ENCODE measurements at places on chromosomes 2 and 18. TPM values are rescaled to one million over a fixed set of nuclear protein-coding genes. Genes with fewer than 3 reads are reported as not detected.
A peak's percentile ranks its signal among the peaks of the same experiment; 100 is the strongest.

The HES6 gene
- polyA plus RNA-seq: 3.9 TPM

DNA sequence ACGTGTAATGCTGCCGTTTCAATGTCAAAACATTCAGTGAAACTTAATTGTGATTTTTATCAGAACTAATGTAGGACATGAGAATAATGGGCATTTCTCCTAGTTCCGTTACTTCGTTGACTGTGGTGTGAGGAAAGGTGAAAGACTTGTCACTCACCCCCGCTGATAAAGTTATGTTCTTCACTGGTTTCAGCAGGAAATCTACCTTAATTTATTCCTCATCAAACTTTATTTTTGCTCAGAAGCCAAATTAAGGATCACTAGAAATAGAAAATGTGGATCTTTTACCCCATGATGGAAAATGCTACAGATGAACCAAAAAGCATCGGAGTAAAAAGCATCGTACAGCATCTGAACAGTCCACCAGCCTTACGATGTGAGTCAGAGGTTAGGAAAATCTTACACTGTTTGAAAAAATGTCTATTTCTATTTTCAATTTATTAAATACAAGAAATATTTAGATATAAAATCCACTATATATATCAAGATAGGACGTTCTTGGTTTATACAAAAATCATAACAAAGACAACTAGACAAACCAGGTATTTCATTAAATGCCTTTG lies 1.0 kb upstream of the ROCK1 start:
- DNase-seq: no peak
- H3K27me3 ChIP-seq: peaks cover 1% of the 10 kb centered on the region
- no peaks in the 10 kb centered on the region for H3K36me3 ChIP-seq
- peak overlapping the region; percentile 93 for H3K27ac ChIP-seq

The NMUR1 gene
- polyA plus RNA-seq: 0.27 TPM

DNA sequence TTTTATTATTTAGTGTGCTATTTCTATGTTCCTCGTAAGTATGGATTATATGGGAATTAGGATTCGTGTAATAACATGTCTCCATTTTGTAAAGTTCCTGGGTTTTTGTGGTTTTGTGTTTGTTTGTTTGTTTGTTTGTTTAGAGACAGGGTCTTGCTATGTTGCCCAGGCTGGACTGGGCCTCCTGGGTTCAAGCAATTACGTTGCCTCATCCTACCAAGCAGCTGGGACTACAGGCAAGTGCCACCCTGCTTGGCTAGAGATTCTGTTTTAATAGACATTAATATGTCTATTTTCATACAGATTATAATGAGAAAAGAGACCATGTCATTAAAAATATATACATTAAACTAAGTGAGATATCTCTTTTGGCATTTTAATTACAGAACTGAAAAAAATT lies 35.2 kb upstream of the OTX1 start:
- no peak for DNase-seq
- no peak overlapping the region for H3K4me3 ChIP-seq
- H3K27me3 ChIP-seq: no peaks in the 10 kb centered on the region

The LHCGR gene
- not detected for polyA plus RNA-seq

GRCh38 chr2:69720404-69720803 lies 21.5 kb upstream of the ANXA4 start:
- H3K4me1 ChIP-seq: peaks cover 7% of the 10 kb centered on the region
- no peak overlapping the region for H3K4me3 ChIP-seq
- H3K27me3 ChIP-seq: no peaks in the 10 kb centered on the region
- DNase-seq: no peak

DNA sequence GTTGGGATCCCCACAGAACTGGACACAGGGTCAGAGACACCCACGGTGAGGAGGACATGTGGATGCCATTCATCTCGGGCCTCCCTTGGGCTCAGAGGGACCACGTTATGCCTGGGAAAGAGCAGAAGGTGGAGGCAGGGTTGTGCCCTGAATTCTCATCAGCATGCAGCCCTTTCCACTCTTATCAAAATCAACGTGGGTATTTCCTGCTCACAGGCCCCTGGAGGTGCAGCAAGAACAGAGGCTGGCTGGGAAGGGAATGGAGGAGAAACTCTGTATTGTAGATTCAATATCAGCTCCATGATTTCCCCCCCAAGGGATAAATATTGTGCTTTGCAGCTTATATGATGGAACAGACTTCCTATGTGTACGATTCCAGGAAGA lies 90.9 kb downstream of the SETBP1 start:
- H3K27me3 ChIP-seq: no peaks in the 10 kb centered on the region
- H3K36me3 ChIP-seq: no peaks in the 10 kb centered on the region
- no peak overlapping the region for H3K27ac ChIP-seq
- H3K4me3 ChIP-seq: no peak overlapping the region
- no peak for DNase-seq
- H3K4me1 ChIP-seq: no peaks in the 10 kb centered on the region

DNA sequence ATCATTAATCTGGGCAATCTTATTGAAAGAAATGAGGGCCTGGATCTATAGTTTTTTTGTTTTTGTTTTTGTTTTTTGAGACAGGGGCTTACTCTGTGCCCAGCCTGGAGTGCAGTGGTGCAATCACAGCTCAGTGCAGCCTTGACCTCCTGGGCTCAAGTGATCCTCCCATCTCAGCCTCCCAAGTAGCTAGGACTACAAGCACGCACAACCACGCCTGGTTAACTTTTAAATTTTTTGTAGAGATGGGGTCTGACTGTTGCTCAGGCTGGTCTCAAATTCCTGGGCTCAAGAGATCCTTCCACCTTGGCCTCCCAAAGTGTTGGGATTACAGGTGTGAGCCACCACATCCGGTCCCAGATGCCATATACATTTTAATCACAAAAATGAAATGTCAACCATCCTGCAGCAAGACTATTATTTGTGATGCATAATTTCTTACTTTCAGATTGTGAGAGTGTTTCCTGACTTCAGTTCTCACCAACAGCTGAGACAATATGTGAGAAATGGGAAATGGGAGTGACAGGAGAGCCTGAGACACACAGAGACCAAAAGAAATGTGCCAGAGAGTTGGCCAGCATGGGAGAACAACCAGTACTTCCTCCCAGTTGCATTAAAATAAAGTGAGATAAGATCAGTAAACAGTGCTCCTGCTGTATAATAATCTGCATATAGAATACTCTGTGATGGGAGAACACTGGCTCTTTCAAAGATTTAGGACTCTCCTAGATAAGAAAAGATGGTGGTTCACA lies 87.6 kb downstream of the METTL8 start:
- no peak for DNase-seq
- H3K27ac ChIP-seq: no peak overlapping the region
- no peak overlapping the region for H3K4me3 ChIP-seq
- no peaks in the 10 kb centered on the region for H3K27me3 ChIP-seq

DNA sequence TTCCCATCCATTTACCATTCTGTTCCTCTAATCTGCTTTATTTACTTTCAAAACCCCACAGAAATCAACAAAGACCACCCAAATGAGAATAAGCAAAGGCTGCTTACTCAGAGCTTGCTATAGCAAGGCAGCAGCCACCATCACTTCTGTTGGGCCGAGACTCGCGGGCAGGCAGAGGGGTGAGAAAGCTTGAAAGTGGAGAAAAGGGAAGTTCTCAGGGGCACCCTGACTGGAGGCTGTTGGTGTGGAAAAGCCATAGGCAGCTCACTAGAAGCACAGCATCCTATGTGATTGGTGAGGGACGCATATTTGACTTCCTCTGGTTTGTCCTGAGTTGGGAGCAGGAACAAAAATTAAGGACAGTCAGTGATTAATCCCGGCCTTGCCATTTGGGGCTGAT lies 269.7 kb upstream of the THSD7B start:
- H3K36me3 ChIP-seq: no peaks in the 10 kb centered on the region
- peaks cover 3% of the 10 kb centered on the region for H3K27me3 ChIP-seq
- no peaks in the 10 kb centered on the region for H3K4me1 ChIP-seq
- DNase-seq: no peak
- no peak overlapping the region for H3K4me3 ChIP-seq
- H3K27ac ChIP-seq: no peak overlapping the region

DNA sequence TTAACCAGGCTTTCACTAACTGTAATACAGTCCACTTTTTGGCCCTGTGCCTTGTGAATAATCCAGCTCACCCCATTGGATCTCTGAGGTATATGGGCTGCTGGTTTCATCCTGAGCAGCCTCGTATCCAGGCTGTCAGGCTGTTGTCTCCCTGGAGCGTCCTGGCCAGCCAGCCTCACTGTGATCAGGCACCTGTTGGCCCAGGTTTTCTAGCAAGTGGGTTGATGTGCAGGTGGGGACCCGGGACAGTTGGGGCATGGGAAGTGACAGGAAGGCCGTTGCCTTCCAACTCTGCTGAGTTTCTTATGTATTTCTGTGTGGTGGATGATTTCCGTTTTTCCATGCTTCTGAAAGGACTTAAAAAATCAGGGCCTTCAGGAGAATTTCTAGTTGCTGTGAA lies 132.4 kb downstream of the ACOXL start:
- H3K4me1 ChIP-seq: peaks cover 36% of the 10 kb centered on the region
- H3K27ac ChIP-seq: peak overlapping the region; percentile 52
- no peak for DNase-seq
- no peaks in the 10 kb centered on the region for H3K27me3 ChIP-seq
- peak overlapping the region; percentile 33 for H3K4me3 ChIP-seq

GRCh38 chr2:239852272-239852671 lies 172.9 kb downstream of the NDUFA10 start:
- no peak overlapping the region for H3K27ac ChIP-seq
- H3K36me3 ChIP-seq: no peaks in the 10 kb centered on the region
- H3K4me1 ChIP-seq: no peaks in the 10 kb centered on the region
- H3K4me3 ChIP-seq: no peak overlapping the region
- H3K27me3 ChIP-seq: peaks cover 4% of the 10 kb centered on the region

The MLPH gene
- not detected for polyA plus RNA-seq

GRCh38 chr2:225995796-225996461 lies 596.4 kb downstream of the NYAP2 start:
- DNase-seq: no peak
- no peaks in the 10 kb centered on the region for H3K36me3 ChIP-seq
- no peak overlapping the region for H3K27ac ChIP-seq
- no peaks in the 10 kb centered on the region for H3K27me3 ChIP-seq
- no peaks in the 10 kb centered on the region for H3K4me1 ChIP-seq

The LYG2 gene
- not detected for polyA plus RNA-seq

The EPG5 gene
- polyA plus RNA-seq: 4.1 TPM

- H3K4me3 ChIP-seq: no peak overlapping the region
- no peaks in the 10 kb centered on the region for H3K4me1 ChIP-seq
- no peak overlapping the region for H3K27ac ChIP-seq
- no peak for DNase-seq
- no peaks in the 10 kb centered on the region for H3K27me3 ChIP-seq
- H3K36me3 ChIP-seq: no peaks in the 10 kb centered on the region
Observed at GRCh38 chr18:3350566-3351527, 88.9 kb downstream of the MYL12B start.

DNA sequence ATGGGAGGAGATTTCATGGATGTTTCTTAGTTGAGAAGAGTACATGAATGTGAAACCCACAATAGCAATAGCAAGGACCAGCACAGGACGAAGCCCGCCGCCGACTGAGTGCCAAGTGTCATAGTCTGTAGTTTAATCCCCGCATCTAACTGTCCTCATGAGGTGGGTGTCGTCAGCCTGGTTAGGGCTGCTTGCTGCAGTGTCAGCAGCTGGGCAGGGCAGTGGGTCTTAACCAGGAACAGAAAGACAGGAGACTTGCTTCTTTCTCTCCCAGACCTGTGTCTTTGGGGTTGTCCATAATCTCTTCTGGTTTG lies 146.6 kb downstream of the VAPA start:
- H3K27ac ChIP-seq: no peak overlapping the region
- no peaks in the 10 kb centered on the region for H3K27me3 ChIP-seq

The IL1RL1 gene
- not detected for polyA plus RNA-seq

GRCh38 chr2:71601136-71602114 lies 148.1 kb downstream of the DYSF start:
- H3K4me3 ChIP-seq: no peak overlapping the region
- no peaks in the 10 kb centered on the region for H3K36me3 ChIP-seq
- H3K27me3 ChIP-seq: no peaks in the 10 kb centered on the region
- no peak for DNase-seq
- no peaks in the 10 kb centered on the region for H3K4me1 ChIP-seq
- H3K27ac ChIP-seq: no peak overlapping the region

DNA sequence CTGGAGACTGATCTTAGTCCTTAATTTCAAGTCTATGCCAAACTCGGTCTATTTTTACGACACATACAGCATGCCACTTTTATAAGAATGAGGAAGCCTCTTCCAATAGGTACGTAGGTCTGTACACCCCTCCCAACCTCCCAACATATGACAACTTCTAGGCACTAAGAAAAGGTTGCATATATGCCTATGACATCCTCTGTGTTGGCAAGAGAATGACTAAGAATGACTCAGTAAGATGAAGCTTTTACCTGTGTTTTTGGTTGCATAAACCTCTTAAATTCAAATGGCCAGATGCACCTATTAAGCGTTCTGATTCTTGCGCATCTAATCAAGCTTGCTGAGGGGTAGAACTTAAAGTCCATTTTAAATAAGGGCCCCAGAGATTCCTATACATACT lies 586.4 kb upstream of the ZEB2 start:
- no peaks in the 10 kb centered on the region for H3K27me3 ChIP-seq
- no peaks in the 10 kb centered on the region for H3K4me1 ChIP-seq
- DNase-seq: no peak
- no peaks in the 10 kb centered on the region for H3K36me3 ChIP-seq
- no peak overlapping the region for H3K27ac ChIP-seq

DNA sequence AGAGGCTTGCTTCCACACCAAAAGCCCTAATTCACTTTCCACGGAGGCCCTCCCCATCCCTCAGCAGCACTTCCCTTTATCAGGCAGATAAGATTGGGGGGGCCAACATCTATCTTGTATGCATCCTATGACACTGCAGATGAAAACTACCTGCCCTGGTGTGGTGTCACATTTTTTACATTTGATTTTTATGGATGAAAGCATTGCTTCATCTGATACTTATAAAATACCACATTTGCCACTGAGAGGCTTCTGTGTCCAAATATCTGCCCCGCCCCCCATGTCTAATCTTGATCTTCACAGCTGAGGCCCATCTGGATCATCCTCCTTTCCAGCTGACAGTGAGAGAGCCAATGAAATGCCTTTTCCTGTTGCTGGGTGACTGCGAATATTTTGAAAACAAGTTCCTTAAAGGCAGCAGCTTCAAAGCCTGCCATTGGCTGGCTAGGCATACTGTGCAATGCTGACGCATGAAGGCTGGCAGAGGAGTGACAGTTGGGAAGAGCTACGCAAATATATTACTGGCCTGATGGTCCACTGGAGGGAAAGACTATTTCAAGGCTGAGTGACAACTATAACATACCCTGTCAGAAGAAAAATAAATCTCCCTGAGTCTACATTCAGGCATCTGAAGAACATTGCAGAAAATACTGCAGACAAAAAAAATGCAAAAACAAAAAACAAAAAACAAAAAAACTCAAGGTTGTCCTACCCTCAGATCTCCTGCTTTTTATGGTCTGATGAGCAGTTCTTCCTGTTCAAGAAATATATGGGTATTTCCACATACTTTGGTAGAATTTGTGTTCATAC lies 318.7 kb downstream of the PDE11A start:
- no peak overlapping the region for H3K27ac ChIP-seq
- H3K4me3 ChIP-seq: no peak overlapping the region
- H3K36me3 ChIP-seq: no peaks in the 10 kb centered on the region
- H3K4me1 ChIP-seq: no peaks in the 10 kb centered on the region

The PLCD4 gene
- 0.16 TPM for polyA plus RNA-seq

All from CD4-positive, CD25-positive, alpha-beta regulatory T cell (primary cell).